Smooth muscle cell of the brain vasculature (primary cell): ENCODE measurements at places on chromosomes 12 and 14.
A peak's percentile ranks its signal among the peaks of the same experiment; 100 is the strongest.

- DNase-seq, result peak; percentile 37
Measured at GRCh38 chr12:113149361-113150150, at the start of gene CFAP73. Gene CFAP73 (plus strand): TSS chr12:113149724. CDS start chr12:113149858, 134 bp downstream.

DNA sequence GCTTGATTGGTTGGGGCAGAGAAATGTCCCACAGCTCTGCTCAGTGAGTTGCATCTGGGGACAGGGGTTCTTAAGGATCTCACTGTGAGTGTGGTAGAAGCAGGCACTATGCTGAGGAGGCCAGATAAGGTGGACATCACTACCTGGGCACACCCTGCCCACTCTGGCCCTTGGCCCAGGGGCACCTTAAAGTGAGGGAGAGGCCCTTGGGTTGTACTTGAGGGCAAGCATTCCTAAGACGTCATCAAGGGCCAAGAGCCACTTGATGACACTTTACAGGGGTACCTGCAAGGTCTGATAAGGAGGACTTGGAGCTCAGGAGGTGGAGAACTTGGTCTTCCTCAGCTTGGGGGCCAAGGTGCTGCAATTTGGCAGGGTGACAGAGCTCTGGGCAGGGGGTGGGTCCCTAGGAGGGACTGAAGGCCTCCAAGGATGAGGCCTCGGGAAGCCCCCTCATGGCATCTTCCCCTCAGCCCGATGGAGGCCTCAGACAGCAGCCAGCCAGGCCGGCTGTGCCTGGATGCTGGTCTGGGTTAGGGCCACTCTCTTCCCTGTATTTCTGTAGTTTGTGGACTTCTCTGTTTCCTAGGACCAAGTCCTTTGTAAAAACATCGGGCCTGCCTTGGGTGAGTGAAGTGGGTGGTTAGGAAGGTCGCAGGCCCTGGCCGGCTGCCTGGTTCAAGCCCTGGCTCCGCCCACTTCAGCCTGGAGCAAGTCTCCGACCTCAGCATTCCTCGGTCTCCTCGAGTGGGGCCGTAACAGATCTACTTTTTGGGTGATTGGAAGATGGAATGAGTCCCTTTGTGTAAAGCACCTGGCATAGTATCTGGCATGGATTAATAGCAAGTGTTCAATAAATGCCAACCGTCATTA, 24.8 kb downstream of the GPR68 start:
- DNase-seq, result no peak

GRCh38 chr12:110023059-110023980, 24.1 kb downstream of the ANKRD13A start:
- DNase-seq, result no peak

DNA sequence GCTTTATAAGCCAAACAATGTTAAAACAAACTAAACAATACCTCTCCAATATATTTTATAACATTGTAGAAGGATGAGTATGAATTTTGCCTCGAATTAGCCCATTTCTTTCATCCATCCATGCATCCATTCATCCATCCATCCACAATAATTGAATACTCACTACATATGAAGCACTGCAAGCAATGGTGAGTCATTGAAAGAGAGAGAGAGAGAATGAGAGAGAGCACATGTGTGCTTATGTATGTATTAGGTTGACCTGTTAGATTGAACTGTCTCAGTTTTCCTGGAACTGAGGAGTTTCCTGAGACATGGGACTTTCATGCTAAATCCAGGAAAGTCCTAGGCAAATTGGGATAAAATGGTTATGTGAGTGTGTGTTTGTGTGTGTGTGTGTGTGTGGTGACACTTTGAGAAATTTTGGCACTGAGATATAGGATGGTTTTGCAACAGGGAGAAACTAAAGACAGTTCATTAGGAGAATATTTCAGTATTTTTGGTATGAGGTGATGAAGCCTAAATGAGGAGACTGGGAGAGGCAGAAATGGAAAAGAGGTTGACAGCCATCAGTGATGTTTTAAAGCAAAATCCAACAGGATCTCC, 98.4 kb downstream of the C12orf75 start:
- no peak for DNase-seq

GRCh38 chr12:77767335-77767734, 63.4 kb upstream of the NAV3 start:
- DNase-seq, result no peak
